Activated CD4-positive, alpha-beta T cell treated with anti-CD3 and anti-CD28 coated beads, Interleukin-2, Interleukin-4, amounts not matched to agents 100 ng/mL and 50 ng/mL, durations not matched to agents 16 hours and 8 hours (primary cell): ENCODE measurements at places on chromosomes 4 and X.

DNA sequence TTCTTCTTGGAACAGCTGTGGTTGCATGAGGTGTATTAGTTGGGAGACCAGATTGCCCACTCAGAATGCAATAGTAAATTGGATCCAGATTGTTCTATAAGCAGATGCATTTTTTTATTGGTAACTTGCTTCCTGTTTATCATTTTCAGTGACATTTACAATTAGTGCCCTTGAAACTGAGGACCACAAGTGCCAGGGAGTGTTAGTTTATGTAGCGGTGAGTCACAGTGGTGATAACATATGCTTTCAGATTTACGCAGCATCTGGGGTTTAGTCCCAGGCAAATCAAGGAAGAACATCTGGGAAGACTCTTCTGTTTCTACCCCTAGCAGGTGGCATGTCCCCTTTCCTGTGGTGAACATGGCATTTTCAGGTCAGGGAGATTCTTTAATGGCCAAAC, 24.1 kb downstream of the FRMPD4 start:
- no peak for DNase-seq

DNA sequence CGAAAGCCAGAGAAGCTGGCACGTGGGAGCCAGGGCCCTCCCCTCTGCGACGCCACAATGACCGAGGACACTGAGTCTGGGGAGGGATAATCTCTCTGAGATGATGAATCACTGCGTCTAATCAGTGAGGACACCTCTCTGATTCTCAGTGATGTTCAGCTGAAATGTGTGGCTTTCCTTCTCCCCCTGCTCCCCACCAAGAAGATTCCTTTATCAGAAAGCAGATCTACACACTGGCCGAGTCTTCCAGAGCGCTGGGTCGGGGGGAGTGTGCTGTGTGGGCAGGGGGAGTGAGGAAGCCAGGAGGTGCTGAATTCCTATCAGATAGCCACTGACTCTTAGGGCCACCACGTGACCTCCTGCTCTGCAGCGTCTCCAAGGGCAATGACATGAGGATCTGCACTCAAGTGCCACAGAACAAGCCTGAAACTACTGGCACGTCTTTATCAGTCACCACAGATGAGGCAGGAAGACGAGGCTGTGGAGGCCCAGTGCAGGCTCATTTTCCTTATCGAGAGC, 89.2 kb downstream of the GATB start:
- no peak for DNase-seq

- DNase-seq = no peak
Measured at GRCh38 chr4:174053895-174054294, 229.6 kb downstream of the FBXO8 start.

DNA sequence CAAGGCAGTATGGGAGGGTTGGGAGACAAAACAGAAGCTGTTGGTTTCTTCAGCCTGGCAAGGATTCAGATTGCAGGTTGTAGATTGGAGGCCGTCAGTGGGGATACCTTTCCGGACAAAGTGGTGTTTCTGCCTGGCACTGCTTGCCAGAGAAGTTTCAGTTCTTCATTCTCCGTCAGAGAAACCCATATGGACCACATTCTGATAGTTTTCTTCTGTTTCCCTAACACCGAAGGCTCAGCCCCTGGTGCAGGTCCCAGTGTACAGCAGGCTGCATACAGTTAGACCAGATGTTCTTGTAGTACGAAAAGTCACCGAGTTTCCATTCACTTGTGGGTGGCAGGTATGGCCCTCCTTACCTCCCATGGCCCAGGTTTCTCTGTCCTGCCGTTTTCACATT, 107.3 kb downstream of the PTTG2 start:
- no peak for DNase-seq

DNA sequence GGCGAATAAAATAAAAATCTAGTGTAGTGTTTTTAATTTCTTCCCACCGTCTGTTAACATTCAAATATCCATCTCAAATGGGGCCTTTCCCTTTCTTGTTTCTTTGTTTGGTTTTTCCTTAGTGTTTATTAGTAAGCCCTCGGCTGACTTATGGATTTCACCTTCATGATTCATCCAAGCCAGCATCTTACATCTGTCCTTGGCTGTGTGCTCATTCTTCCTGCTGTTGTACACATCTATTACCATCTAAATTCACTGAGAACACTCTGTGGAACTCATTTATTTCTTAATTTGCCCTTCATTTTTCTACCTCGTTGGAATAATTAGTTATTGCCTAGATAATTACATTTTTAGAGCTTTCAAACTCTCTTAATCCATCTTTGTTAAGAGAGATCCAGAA, 84.9 kb downstream of the SPCS3 start:
- no peak for DNase-seq

DNA sequence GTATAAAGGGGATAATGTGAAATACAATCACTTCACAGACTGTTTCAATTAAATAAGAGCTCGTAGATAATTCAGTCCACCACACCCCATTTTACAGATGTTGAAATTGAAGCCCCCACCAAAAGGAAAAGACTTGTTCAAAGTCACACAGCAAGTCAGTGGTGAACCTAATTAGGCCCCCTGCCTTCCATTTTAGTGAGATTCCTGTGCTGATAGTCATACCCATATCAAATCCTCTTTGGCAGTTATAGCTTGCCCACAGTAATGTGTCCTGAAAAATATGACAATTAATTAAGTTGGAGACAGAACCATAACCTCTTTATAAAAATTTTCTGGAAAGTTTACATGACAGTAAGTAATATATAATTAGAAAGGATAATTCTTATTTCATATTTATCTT, 58.0 kb downstream of the AR start:
- no peak for DNase-seq

DNA sequence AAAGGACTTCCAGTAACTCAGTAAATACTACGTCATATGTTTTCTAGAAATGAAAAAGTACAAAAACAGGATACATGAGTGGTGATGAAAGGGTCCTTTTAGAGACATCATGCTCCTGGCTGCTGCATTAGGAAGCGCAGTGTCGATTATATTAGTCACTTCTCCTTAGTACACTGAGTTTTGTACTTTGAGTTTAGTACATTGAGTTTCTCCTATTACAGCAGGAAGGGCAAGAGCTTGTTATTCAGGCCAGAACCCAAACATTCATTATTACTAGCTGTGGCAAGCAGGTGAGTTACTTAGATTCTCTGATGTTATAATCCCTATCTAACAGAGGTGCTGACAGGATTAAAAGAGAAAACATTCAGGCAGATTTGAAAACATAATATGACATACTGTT, 21.3 kb downstream of the RPGR start:
- no peak for DNase-seq

DNA sequence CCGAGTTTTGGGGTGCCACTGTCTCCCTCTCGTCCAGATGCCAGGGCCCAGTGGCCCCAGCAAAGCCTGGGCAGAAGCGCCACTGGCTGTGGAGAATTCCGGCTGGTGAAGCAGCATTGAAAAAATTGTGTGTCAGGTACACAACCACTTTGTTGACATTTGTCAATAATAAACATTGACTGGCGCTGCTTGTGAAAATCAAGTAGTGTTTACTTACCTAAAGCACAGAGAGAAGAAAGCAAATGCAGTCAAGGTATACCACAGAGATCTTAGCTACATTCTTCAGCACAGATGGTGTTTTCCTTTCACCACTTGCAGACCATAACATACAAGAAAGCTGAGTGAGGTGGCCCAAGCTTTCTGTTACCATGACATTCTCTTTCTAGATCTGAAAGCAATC, 14.5 kb upstream of the SLC7A11 start:
- no peak for DNase-seq

DNA sequence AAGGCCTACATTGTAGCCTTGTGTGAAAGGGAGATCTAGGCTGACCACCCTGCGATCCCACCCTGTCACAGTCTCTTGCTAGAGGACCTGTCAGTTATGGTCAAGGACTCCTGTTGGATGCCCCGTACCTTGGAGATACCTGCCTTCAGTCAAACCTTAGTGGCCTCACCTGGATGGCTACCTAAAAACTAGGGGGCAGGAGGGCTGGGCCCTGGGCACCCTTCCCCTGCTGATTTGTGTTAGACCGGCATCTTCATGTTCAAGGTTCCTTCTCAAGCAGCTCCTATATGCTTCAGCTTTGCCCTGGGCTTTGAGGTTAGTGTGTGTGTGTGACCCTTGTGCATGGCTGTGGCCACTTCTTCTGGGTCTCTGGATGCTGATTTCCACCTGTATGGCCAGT, 35.3 kb downstream of the CCKAR start:
- DNase-seq = no peak

- DNase-seq = peak; percentile 10
Measured at GRCh38 chrX:15142084-15142715, 127.7 kb downstream of the ASB9 start.

DNA sequence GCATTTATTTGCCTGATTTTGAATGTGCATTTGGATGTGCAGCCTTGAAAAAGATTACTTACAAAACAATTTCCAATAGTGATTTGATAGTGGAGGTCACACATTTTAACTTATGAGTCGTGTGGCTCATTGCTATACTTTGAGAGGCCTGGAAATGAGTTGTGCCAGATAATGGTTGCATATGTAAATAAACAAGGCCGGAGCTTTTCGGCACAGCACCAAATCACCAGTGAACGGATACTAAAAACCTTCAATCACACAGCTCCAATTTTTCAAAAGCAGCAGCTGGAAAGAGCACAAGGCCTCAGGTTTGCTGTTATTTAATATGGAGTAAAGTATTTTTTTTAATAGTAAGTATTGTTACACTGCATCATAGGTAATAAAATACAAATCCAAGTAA, 57.2 kb downstream of the NPY5R start:
- no peak for DNase-seq

DNA sequence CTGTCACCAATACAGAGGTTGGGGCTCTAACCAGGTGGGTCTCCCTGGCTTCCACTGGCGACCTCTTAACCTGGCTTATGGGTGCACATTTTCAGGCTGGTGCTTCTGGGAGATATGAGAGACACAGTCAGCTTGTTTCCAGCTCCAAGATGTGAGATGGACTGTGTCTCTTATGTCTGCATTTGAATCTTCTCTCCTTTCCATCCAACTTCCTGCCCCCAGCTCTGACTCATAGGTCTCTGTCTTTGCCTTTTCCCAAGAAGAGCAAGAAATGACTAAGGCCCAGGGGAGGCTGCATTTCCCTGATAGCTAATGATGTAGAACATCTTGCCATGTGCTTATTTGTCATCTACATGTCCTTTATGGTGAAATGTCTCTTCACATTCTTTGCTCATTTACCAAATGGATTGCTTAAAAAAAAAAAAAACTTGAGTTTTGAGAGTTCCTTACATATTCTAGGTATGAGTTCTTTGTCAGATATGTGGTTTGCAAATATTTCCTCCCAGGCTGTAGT, 3.2 kb upstream of the UXT start:
- peak; percentile 83 for DNase-seq
